ENCODE measurements at places on chromosomes 7 and 10.

DNA sequence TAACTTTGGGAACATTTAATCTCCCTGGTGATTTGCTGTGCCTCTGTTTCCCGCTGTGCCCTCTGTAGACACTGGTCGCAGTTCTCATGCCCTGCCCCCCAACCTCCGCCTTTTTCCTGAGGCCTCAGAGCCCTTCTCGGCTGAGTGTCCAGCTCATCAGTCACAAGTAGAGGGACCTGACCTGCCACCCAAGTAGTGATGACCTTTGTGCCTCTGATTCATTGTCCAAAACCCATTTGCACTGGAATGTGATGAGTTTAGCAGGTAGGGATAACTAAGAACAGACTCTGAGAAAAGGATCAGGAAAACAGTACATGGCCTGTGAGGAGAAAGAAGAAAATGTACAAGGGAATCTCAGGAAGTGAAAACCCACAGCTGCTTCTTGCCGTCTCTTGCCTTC is 58.8 kb downstream of the LANCL2 start:
- no peak for DNase-seq

- no peak for DNase-seq
Observed at GRCh38 chr10:116216676-116217075, 56.3 kb downstream of the GFRA1 start.

DNA sequence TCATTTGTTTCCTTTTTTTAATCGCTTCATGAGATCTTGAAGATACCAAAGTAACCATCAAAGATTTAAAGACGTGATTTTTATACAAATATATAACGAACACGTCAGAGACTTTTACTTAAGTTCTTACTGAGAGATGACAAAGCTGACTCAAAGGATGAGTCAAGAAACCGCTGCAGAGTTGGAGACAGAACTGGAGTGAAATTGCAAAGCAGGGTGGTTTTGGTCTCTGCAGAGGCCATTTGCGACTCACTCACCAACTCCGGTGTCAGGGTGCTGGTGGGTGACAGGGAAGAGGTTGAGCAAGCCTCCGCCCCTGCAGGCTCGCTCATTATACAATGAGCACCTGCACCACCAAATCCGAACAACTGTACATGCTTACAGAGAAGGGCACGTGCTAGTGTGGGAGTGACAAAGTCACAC is 75.2 kb downstream of the DNAJB6 start:
- DNase-seq = no peak

GRCh38 chr10:33631991-33632390 is 297.5 kb upstream of the NRP1 start:
- DNase-seq = peak; percentile 24

- DNase-seq = no peak
Observed at GRCh38 chr7:128240696-128241386, at the start of gene LEP. Gene LEP, plus strand, starts transcription at chr7:128241278. Its CDS starts 10,741 bp downstream, at chr7:128252019.

GRCh38 chr7:94182721-94183120 is 178.6 kb upstream of the BET1 start:
- no peak for DNase-seq

GRCh38 chr10:35091994-35092790 is 2.1 kb upstream of the CUL2 start:
- no peak for DNase-seq

GRCh38 chr10:3241274-3241921 is 68.8 kb upstream of the PITRM1 start:
- DNase-seq = peak; percentile 32

DNA sequence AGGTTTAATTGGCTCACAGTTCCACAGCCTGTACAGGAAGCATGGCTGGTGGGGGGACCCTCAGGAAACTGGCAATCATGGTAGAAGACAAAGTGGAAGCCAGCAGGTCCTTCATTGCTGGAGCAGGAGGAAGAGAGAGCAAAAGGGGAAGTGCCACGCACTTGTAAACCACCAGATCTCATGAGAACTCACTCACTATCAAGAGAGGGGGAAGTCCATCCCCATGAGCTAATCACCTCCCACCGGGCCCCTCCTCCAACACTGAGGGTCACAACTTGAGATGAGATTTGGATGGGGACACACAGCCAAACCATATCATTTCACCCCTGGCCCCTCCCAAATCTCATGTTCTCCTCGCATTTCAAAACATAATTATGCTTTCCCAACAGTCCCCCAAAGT is 171.9 kb upstream of the CACNA2D1 start:
- no peak for DNase-seq

DNA sequence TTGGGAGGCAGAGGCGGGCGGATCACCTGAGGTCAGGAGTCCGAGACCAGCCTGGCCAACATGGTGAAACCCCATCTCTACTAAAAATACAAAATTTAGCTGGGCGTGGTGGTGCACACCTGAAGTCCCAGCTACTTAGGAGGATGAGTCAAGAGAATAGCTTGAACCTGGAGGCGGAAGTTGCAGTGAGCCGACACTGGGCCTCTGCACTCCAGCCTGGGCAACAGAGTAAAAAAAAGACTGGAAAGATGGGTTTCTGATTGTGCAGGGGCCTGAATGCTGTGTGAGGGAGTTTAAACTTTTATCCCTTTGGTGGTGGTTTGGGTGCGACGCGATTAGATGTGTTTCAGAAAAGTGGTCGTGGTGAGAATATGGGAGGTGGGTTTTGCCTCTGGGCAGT is 1.8 kb downstream of the CHST12 start:
- DNase-seq = no peak

DNA sequence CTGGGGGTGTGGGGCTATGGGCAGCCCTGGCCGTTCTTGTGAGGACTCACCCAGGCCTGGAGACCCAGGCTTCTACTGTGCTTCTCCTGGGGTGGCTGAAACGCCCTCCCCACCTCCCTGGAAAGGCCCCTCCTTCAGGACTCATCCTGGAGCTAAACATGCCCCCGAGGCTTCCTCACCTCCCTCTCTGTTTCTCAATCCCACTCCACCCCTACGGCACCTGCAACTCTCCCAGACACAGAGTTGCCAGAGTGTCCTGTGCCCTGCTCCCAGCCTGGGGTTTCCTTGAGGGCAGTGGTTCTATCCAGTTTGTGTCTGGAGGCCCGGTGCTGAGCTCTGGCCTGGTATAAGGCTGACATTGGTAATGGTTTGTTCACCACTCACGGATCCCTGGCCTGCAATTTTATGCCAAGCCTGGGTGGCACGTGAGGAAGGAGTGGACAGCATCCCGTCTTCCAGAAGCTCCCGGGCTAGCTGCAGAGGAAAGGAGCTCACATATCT is 68.0 kb downstream of the GRID1 start:
- no peak for DNase-seq

DNA sequence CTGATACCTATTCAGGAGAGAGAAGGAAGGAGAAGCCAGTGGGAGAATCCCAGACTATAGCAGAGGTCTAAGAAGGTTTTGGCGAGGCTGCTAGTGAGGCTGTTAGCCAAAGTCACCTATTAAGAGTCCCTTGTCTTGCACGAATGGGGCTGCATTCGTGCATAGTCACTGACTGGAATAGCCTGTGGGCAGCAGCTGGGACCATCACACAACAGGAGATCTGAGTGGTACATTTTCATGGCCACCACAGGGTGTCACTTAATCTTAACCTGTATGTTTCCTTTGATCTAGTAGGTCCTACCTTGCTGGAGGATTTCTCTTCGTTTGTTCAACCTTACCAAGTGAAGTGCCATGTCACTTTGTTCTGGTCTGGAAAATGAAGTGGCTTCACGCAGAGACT is 319.9 kb downstream of the BMPER start:
- no peak for DNase-seq

DNA sequence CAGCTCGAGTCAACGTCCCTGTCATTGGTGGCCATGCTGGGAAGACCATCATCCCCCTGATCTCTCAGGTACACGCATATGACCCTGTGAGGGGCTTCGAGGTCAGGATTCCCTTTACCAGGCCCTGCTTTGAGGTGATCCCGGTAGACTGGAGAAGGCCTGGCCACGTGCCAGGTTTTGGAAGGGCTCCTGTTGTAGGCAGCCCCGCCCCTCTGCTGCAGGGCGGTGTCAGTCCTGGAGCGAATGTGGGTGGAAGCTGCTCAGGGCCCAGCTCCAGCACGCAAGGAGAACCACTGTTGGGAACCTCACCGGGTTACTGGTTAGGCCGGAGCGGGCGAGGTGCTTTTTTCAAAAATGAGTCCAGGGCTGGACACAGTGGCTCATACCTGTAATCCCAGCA is 15.6 kb downstream of the MDH2 start:
- no peak for DNase-seq

DNA sequence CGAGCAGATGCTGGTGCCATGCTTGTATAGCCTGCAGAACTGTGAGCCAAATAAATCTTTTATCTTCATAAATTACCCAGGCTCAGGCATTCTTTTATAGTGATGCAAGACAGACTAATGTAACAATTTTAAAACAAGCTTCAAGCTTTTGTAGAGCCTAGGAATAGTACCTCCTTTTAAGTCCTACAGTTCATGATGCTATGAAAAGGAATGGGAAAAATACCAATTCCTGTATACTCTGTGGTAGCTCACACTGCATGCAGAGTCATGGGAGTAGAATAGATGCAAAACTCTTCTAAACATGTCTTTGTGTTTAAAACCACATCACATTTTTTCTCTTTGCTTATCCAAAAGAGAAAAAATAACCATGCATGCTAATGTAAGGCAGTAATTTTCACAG is 66.6 kb upstream of the WNT16 start:
- DNase-seq = no peak

- peak; percentile 55 for DNase-seq
Observed at GRCh38 chr7:20307901-20308300, 22.8 kb upstream of the ITGB8 start.

DNA sequence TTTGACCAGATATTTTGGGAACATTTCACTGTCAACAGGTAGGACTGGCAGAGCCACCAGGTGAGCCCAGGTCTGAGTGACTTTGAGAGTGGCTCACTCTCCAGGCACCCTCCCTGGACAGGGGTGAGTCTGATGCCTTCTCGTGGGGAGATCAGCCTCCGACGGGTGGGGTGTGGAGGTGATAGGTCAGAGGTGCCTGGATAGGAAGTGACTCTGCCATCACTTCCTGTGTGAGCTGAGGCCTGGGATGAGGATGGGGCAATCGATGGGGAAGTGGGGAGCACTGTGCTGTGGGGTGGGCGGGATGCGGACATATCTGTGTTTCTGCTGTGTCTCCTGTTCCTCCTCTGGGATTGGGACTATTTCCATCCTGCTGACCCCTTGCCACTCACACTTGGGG is 34.6 kb downstream of the IFT22 start:
- DNase-seq = no peak

DNA sequence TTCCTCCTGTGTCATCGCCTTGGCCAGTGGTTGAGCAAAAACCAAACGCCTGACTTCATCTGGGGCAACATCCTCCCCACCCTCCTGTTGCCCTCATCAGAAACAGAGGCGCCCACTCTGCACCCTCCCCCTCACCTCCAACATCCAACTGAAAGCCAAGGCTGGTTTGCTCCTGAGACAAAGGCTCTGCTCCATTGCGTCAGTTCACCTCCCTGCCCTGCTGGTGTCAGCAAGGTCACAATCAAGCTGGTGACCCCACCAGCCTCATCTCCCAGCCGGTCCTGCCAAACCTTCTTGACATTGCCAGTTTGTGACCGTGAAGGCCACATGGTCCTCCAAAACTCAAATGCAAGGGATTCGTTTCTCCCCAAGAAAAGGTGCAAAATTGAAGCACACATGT is 131.7 kb upstream of the ADAM12 start:
- no peak for DNase-seq

DNA sequence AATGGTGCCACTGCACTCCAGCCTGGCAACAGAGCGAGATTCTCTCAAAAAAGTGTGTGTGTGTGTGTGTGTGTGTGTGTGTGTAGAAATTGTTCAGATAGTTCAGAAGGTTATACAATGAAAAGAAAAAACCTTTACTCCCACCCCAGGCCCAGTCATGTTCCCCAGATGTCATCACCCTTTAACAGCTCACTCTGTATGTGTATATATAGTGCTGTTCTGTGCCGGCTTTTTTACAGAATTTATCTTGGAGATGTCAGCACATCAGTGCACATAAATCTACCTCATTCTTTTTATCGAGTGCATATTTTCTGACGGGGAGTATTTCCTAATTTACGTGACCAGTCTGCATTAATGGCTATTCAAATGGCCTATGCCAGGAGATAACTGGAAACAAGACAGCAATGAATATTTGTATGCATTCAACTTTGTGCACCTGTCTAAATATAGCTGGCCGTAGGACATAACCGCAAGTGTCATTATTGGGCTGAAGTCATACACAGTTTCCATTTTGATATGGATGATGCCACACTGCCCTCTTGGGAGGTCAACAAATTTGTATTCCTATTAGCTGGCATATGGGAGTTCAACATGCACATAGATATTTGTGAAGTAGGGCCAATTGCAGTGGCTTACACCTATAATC is 11.7 kb downstream of the NIPSNAP2 start:
- no peak for DNase-seq

- DNase-seq = peak; percentile 83
Observed at GRCh38 chr7:140003913-140004382, 58.8 kb downstream of the PARP12 start.

Data from eye (tissue), 1 donor.